A375 (cell line): ENCODE measurements at places on chromosomes 1 and 21. TPM values are rescaled to one million over a fixed set of nuclear protein-coding genes. Genes with fewer than 3 reads are reported as not detected.

Gene FAM151A
- not detected in 2 replicates for total RNA-seq

Gene RIMKLA
- under 0.01 and 0.05 TPM in 2 replicates for total RNA-seq

Gene ALPL
- 0.53 TPM in 1 of 2 replicates, not detected in the other for total RNA-seq

Gene UBXN10
- not detected in 2 replicates for total RNA-seq

Gene KPRP
- not detected in 2 replicates for total RNA-seq

Gene CFAP74
- total RNA-seq: not detected in 2 replicates

Gene TNFSF4
- total RNA-seq: 0.61 and 0.79 TPM in 2 replicates

Gene LMNA
- 1,986 and 2,053 TPM in 2 replicates for total RNA-seq
